Renal cortical epithelial cell (primary cell): ENCODE measurements at places on chromosomes 16 and 17. TPM values are rescaled to one million over a fixed set of nuclear protein-coding genes. Genes with fewer than 3 reads are reported as not detected.

The EPX gene
- not detected in 2 replicates for total RNA-seq

The SOX9 gene
- 7.1 and 12.9 TPM in 2 replicates for total RNA-seq

The TEKT5 gene
- 0.25 TPM in 1 of 2 replicates, not detected in the other for total RNA-seq

DNA sequence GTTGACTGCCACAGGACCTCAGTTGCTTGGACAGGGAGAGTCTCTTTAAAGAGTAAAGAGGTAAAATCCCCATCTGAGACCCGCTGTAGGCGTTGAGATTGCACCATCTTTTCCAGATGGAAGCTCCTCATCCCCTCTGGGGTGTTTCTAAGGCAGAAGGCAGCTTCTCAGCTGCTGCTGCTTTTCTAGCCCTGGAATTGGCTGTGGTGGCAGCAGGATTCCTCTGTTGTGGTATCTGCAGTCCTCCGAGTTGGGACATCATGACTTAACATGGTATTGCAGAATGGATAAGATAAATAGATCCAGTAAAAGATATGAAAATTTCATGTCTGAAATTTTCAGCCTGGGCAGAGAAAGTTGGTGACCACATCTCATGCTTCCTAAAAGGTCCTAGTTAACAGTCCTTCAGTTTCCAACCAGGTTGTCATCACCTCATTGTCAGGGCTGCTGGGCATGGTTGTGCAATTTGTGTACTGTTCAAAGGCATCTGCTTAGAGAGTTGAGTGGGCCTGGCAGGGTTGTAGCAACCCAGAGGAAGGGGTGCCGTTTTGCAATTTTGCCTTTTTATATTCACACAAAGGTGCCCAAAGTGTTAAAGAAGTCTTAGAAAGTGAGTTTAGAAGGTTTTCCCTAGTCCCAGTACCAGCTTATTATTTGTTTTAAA is 150.4 kb downstream of the SPECC1 start:
- DNase-seq = peak; percentile 15

- DNase-seq = no peak
Measured at GRCh38 chr17:48333034-48333530, 96.9 kb downstream of the SKAP1 start.

DNA sequence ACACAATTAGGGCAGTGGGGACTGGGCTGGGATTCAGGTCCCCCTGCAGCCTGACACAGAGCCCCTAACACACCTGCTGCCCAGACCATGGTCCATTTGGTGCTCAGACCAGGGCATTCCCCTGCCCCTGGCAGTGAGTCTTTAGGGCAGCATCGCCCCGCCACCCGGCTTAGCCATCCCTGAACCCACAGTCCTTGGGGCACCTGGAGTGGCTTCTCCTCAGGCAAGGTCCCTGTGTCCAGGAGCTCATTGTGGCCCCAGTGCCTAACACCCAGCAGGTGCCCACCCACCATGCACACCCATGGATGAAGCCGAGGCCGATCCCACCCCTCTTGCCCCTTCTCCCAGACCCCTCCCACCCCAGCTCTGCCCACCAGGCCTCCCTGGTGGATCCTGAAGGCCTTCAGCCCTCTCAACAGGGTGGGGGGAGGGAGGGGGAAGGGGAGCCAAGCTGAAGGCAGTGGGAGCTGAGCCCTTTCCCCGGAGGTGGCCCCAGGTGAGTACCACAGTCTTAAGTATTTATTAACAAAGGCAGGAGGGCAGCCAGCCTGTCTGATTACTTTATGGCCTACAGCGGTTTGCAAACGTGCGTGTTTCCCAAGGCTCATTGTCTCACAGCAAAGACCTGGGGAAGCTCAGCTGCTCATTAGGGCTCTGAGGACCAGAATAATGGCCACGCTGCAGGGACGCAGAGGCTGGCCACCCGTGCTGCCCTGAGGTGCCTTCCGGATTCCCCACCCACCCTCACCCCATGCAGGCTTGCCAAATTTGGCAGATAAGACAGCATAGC is 38.5 kb downstream of the RBFOX3 start:
- no peak for DNase-seq

- DNase-seq = no peak
Measured at GRCh38 chr17:81710514-81711308, 1.4 kb upstream of the SLC25A10 start.
